ENCODE measurements at places on chromosomes 5 and 9.

DNA sequence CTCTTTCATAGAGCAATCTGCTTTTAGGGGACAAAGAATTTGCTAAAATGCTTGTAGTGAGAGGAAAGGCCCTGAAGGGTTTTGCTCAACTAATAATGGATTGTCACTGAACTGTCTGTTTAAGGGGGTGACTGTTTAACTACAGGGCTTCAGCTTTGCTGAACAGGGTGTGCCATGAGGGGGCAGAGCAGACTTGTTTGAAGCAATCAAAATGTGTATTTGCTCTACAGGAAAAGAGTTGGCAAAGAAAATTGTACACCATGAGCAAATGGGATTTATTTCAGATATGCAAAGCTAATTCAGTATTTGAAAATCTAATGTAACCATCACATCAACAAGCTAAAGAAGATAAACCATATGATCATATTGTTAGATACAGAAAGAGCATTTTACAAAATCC is 154.3 kb downstream of the GABRG2 start:
- no peak overlapping the region for H3K27ac ChIP-seq
- DNase-seq: no peak
- H3K27me3 ChIP-seq: no peaks in the 10 kb centered on the region

- DNase-seq: no peak
- no peak overlapping the region for H3K4me3 ChIP-seq
- no peaks in the 10 kb centered on the region for H3K4me1 ChIP-seq
- H3K27me3 ChIP-seq: no peaks in the 10 kb centered on the region
- no peaks in the 10 kb centered on the region for H3K36me3 ChIP-seq
Observed at GRCh38 chr5:115377468-115378217, 81.2 kb upstream of the CCDC112 start.

GRCh38 chr9:111940697-111941096 is 44.1 kb downstream of the UGCG start:
- H3K36me3 ChIP-seq: no peaks in the 10 kb centered on the region
- H3K27me3 ChIP-seq: no peaks in the 10 kb centered on the region
- no peak for DNase-seq
- H3K4me3 ChIP-seq: no peak overlapping the region
- H3K27ac ChIP-seq: no peak overlapping the region
- H3K4me1 ChIP-seq: peaks cover 8% of the 10 kb centered on the region

- no peaks in the 10 kb centered on the region for H3K4me1 ChIP-seq
- H3K36me3 ChIP-seq: no peaks in the 10 kb centered on the region
- no peaks in the 10 kb centered on the region for H3K27me3 ChIP-seq
- H3K4me3 ChIP-seq: no peak overlapping the region
- no peak for DNase-seq
- no peak overlapping the region for H3K27ac ChIP-seq
Observed at GRCh38 chr9:122857815-122858214, 29.4 kb upstream of the PDCL start.

- H3K4me1 ChIP-seq: no peaks in the 10 kb centered on the region
- H3K36me3 ChIP-seq: no peaks in the 10 kb centered on the region
- DNase-seq: no peak
- no peaks in the 10 kb centered on the region for H3K27me3 ChIP-seq
Observed at GRCh38 chr5:33934176-33934575, 2.0 kb upstream of the RXFP3 start.

DNA sequence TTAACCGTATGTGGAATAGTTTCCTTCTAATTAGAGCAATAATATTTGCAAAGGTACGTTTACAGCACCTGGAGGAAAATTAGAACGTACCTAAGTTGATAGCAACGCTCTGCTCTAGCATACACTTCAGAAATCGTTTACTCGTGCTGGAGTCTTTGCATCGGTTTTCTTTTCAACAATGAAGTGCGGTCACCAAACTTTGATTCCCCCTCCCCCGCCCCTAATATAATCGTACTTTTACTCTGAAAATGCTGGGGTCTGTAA is 506 bp downstream of the ADAMTS19 start:
- H3K27ac ChIP-seq: no peak overlapping the region
- peak overlapping the region; percentile 0 for H3K4me3 ChIP-seq
- DNase-seq: no peak
- no peaks in the 10 kb centered on the region for H3K36me3 ChIP-seq

DNA sequence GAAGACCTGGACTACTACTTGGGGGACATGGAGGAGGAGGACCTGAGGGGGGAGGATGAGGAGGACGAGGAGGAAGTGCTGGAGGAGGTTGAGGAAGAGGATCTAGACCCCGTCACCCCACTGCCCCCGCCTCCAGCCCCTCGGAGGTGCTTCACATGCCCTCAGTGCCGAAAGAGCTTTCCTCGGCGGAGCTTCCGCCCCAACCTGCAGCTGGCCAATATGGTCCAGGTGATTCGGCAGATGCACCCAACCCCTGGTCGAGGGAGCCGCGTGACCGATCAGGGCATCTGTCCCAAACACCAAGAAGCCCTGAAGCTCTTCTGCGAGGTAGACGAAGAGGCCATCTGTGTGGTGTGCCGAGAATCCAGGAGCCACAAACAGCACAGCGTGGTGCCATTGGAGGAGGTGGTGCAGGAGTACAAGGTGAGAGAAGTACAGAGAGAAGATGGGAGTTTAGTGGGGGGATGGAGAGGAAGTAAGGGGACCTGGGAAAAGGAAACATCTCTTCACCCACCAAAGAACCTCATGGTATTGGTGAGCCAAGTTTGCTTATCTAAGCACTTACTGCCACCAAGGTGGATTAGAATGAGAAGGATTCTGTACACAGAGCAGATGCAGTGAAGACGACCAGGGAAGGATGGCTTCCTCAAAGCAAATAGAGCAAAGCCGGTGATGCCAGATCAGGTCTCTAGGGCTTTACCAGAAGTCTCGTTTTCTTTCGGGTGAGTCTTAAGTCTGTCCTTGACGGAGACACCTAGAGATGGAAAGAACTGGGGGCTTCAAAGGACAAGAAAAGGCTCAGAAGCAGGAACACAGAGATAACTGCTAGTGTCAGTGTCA is 1.5 kb downstream of the TRIM41 start:
- peak; percentile 66 for DNase-seq
- H3K27me3 ChIP-seq: no peaks in the 10 kb centered on the region
- H3K4me1 ChIP-seq: no peaks in the 10 kb centered on the region
- H3K4me3 ChIP-seq: peak overlapping the region; percentile 71
- H3K36me3 ChIP-seq: no peaks in the 10 kb centered on the region
- H3K27ac ChIP-seq: peak overlapping the region; percentile 93

DNA sequence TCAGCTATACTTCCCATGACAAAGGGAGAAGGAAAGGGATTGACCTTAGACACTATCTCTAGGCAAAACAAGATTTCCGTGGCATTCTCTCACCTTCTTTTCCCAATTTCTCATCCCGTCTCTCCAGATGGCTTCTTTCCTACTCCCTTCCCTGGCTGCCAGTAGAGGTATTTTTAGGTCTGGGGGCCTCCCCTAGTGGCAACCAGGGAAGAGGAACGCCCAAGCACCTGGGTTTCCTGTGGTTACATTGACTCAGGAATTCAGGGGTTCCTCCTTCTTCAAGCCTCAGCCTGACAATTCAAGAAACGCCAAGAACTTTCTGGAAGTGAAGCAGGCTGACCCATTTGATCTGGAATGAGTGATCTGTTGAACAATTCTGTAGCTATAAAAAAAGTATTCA is 111.5 kb upstream of the OSMR start:
- no peaks in the 10 kb centered on the region for H3K4me1 ChIP-seq
- no peaks in the 10 kb centered on the region for H3K36me3 ChIP-seq
- no peak overlapping the region for H3K4me3 ChIP-seq
- no peak for DNase-seq
- H3K27me3 ChIP-seq: no peaks in the 10 kb centered on the region

- H3K4me3 ChIP-seq: no peak overlapping the region
- no peak for DNase-seq
- no peaks in the 10 kb centered on the region for H3K27me3 ChIP-seq
- no peak overlapping the region for H3K27ac ChIP-seq
Observed at GRCh38 chr5:126471247-126471646, 48.0 kb downstream of the GRAMD2B start.

- H3K4me3 ChIP-seq: no peak overlapping the region
- no peaks in the 10 kb centered on the region for H3K27me3 ChIP-seq
Observed at GRCh38 chr9:109739760-109740159, 40.2 kb upstream of the PALM2AKAP2 start.

- H3K4me3 ChIP-seq: no peak overlapping the region
- no peaks in the 10 kb centered on the region for H3K36me3 ChIP-seq
- DNase-seq: no peak
- no peaks in the 10 kb centered on the region for H3K4me1 ChIP-seq
Observed at GRCh38 chr5:126918615-126918957, 111.8 kb downstream of the MARCHF3 start.

DNA sequence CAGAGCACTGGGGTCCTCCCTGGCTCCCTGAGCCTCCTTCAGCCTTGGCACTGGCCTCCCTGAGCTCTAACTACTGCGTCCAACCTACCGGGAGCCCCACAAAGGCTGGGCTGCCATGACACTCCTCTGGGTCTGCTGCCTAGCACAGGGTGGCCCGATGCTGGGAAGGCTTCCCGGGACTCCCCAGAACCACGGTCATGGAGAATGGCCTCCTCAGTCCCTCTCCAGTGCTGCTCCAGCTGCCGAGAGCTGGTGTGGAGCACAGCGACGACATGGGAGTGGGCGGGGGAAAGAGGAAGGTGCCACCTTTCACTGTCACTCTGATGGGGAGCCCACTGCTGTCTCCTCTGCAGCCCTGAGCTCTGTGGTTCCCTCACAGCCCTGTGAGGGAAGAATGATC is 61.5 kb upstream of the RNF130 start:
- no peaks in the 10 kb centered on the region for H3K36me3 ChIP-seq
- no peaks in the 10 kb centered on the region for H3K4me1 ChIP-seq
- no peak overlapping the region for H3K4me3 ChIP-seq
- DNase-seq: peak; percentile 4
- H3K27me3 ChIP-seq: no peaks in the 10 kb centered on the region
- H3K27ac ChIP-seq: no peak overlapping the region

GRCh38 chr5:89191374-89191773 is 308.4 kb upstream of the MEF2C start:
- no peak overlapping the region for H3K27ac ChIP-seq
- H3K4me3 ChIP-seq: no peak overlapping the region
- H3K36me3 ChIP-seq: no peaks in the 10 kb centered on the region
- H3K27me3 ChIP-seq: no peaks in the 10 kb centered on the region

DNA sequence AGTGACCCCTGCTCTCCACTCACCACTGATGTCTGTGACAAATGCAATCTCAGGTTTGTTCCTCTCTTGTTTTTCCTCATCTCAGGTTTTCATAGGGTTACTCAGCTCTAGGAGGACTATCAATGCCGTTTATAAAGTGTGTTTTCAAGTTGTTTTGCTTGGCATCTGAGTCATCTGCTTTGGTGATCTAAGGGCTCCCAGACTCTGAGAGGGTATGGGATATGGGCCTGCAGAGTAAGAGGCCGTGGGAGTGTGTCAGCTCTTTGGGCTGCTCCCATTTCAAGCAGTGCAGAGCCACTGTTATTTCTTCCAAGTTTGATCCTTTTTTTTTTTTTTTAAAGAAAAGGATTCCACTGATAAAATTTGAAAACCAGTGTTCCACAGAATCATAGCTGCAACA is 46.3 kb downstream of the NNT start:
- no peak overlapping the region for H3K4me3 ChIP-seq
- H3K27ac ChIP-seq: no peak overlapping the region
- peaks cover 3% of the 10 kb centered on the region for H3K36me3 ChIP-seq

GRCh38 chr5:125376059-125376641 is 629.7 kb upstream of the ZNF608 start:
- no peaks in the 10 kb centered on the region for H3K27me3 ChIP-seq
- no peaks in the 10 kb centered on the region for H3K36me3 ChIP-seq
- H3K4me1 ChIP-seq: no peaks in the 10 kb centered on the region
- DNase-seq: no peak
- H3K4me3 ChIP-seq: no peak overlapping the region
- no peak overlapping the region for H3K27ac ChIP-seq

DNA sequence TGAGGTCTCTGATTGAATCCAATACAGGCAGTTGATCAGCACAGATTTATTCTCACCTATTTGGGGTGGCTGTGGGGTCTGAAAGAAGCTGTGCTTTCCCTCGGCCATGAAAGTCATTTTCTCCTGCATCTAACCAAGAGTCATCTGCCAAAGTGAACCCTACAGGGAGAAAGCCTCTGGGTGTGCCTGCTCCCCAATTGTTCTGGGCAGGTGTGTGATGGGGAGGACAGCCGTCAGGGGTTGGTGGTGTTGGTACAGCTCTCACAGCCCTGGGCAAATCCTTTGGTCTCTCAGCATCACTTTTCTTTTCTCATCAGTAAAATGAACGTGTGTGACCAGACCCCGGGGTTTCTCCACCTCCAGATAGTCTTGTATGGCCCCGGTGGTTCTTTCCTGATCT is 2.5 kb downstream of the PHF2 start:
- H3K4me1 ChIP-seq: peaks cover 10% of the 10 kb centered on the region
- DNase-seq: no peak
- H3K36me3 ChIP-seq: no peaks in the 10 kb centered on the region
- H3K27me3 ChIP-seq: no peaks in the 10 kb centered on the region
- no peak overlapping the region for H3K27ac ChIP-seq
- no peak overlapping the region for H3K4me3 ChIP-seq

DNA sequence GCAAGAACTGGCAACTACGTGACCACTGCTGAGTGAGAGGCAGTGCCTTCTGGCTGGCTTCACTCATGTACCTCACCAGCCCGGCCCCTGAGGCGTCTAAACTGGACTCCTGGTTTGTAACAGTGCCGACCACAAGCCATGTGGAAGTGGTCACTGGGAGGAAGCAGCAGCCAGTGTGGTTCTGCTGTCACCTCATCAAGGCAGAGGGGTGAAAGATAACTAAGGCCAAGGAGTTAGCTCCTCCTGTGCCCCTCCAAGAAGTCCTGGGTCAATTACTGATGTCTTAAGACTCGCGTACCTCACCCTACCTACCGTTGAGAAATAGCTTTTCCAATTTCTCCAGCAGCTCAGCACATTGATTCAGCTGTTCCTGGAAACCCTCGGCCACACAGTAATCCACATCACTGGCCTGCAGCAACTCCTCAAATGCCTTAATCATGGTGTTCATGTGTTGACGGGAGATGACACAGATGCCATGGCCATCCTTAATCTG is 142.9 kb downstream of the CDK5RAP2 start:
- no peak overlapping the region for H3K4me3 ChIP-seq
- peak; percentile 50 for DNase-seq
- no peaks in the 10 kb centered on the region for H3K27me3 ChIP-seq

- H3K4me1 ChIP-seq: no peaks in the 10 kb centered on the region
- H3K36me3 ChIP-seq: no peaks in the 10 kb centered on the region
- no peak overlapping the region for H3K4me3 ChIP-seq
- no peaks in the 10 kb centered on the region for H3K27me3 ChIP-seq
Observed at GRCh38 chr5:139014726-139015125, 139.6 kb upstream of the LRRTM2 start.

- H3K27ac ChIP-seq: peak overlapping the region; percentile 90
- no peaks in the 10 kb centered on the region for H3K4me1 ChIP-seq
- no peak overlapping the region for H3K4me3 ChIP-seq
- DNase-seq: no peak
- no peaks in the 10 kb centered on the region for H3K27me3 ChIP-seq
- no peaks in the 10 kb centered on the region for H3K36me3 ChIP-seq
Observed at GRCh38 chr9:98020476-98021145, 35.9 kb upstream of the NANS start.
